ENCODE measurements at places on chromosomes 2 and 18. TPM values are rescaled to one million over a fixed set of nuclear protein-coding genes. Genes with fewer than 3 reads are reported as not detected.

CRYGC gene
- total RNA-seq = not detected

IL37 gene
- not detected for total RNA-seq

- H3K27ac ChIP-seq = no peak overlapping the region
- H3K27me3 ChIP-seq = peaks cover 28% of the 10 kb centered on the region
- H3K4me3 ChIP-seq = no peak overlapping the region
- H3K36me3 ChIP-seq = no peaks in the 10 kb centered on the region
- peaks cover 6% of the 10 kb centered on the region for H3K4me1 ChIP-seq
- DNase-seq = no peak
Observed at GRCh38 chr2:128633501-128633900, 314.8 kb upstream of the HS6ST1 start.

DNA sequence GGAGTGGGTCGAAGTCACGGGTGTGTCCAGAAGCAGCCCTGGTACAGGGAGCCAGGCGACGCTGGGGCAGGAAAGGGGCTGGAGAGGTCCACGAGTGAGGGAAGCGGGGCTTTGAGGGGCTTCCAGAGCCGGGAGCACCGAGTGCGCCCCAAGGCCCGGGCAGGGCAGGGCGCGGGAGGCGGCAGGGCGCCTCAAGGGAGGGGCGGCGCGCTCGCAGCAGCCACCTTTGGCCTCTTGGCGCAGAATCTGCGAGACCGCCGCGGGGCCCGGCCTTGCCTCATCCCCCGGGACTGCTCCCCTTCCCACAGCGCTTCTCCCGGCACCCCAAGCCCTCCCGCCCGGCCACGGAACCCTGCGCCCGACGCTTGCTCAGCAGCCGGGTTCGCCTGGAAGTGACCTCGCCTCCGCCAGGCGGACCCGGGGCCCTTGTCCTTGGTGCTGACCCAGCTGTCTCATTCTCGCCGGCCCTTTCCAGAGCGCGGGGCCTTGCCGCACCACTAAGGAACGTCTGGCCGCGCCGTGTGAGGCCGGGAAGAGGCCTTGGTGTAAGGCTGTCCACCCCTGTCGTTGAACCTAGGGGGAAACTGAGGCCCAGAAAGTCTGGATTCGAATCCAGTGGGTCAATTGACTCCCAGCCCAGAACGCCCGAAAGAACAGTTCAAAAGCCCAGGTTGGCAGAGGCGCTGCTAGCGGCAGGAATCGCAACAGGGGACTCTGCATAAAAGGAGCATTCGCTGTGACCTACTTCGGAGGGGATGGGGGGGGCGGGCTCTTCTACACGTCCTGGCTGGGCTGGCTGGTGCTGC, 584 bp upstream of the DNER start:
- DNase-seq = peak; percentile 25
- peaks cover 28% of the 10 kb centered on the region for H3K27me3 ChIP-seq
- H3K4me3 ChIP-seq = peak overlapping the region; percentile 53
- H3K36me3 ChIP-seq = no peaks in the 10 kb centered on the region
- H3K27ac ChIP-seq = no peak overlapping the region
- no peaks in the 10 kb centered on the region for H3K4me1 ChIP-seq

DNA sequence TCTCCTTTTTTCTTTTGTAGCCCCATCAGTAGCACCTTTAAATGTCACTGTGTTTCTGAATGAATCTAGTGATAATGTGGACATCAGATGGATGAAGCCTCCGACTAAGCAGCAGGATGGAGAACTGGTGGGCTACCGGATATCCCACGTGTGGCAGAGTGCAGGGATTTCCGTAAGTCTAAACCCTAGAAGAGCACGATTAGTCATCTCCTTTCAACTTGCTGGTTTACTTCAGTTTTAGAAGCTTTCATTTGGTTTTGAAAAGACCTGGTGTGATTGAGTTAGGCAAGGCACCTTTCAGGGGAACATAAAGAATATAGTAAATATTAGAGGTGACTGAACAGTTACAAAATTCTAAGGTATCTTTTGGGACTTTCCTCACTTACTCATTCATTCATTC, 72.2 kb upstream of the TMEM87B start:
- H3K4me1 ChIP-seq = peaks cover 7% of the 10 kb centered on the region
- H3K4me3 ChIP-seq = no peak overlapping the region
- H3K27me3 ChIP-seq = peaks cover 39% of the 10 kb centered on the region
- no peak for DNase-seq

- no peak for DNase-seq
- no peaks in the 10 kb centered on the region for H3K27me3 ChIP-seq
- H3K27ac ChIP-seq = no peak overlapping the region
- no peaks in the 10 kb centered on the region for H3K36me3 ChIP-seq
- H3K4me1 ChIP-seq = no peaks in the 10 kb centered on the region
Observed at GRCh38 chr2:162369551-162369950, 25.6 kb downstream of the GCA start.
